ENCODE measurements at places on chromosomes 7 and 10.
A peak's percentile ranks its signal among the peaks of the same experiment; 100 is the strongest.

- DNase-seq: no peak
Observed at GRCh38 chr7:151327659-151328058, 14.0 kb upstream of the NUB1 start.

- no peak for DNase-seq
Observed at GRCh38 chr7:17625043-17625442, 315.3 kb downstream of the SNX13 start.

GRCh38 chr10:49300140-49300974, 1.4 kb downstream of the C10orf71 start:
- no peak for DNase-seq

- DNase-seq: no peak
Observed at GRCh38 chr10:129730993-129731325, 233.1 kb downstream of the EBF3 start.

DNA sequence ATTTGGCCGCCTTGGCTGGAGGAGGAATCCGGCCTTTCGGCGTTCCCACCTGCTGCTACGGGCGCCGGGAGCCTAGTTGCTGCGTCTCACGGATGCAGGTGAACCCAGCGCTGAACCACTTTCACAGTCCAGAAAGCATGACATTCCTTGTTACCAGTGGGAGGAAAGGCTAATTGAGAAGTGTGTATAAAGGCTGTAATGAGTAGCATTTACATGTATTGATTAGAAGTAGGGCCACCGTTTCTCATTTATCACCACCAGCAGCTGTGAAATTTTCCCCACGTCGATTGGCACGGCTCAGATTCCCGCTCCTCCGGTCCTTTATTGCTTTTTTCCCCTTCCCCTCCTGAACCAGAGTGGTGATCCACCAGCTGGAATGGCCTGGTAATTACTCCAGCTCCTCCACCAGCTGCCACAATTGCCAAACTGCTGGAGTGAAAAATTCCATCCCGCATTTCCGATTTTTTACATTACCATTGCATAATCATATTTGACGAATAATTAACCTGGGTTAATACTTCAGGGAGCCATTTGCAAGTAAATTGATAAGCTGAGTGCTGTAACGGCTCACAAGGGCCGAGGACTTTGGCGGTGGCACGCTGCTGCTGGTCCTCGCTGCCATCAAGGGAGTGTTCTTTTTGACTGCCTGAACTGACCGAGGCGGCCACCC, 153.3 kb downstream of the POU6F2 start:
- DNase-seq: no peak

DNA sequence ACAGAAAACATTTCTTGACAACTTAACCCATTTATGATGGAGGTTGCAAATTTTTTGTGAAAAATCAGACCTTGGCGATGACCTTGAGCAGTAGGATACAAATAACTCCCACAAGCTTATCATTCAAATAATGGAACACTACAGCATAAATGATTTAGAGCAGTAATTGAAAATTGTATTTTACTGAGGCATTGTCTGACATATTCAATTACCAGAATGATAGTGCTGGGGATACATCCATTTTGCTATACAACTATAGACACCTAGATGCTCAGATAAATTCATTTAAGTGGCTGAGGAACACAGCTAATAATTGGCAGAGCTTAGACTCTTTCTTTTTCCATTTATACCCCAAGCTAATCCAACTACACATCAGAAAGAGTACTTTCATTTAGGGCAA, 18.9 kb downstream of the TWIST1 start:
- DNase-seq: no peak

DNA sequence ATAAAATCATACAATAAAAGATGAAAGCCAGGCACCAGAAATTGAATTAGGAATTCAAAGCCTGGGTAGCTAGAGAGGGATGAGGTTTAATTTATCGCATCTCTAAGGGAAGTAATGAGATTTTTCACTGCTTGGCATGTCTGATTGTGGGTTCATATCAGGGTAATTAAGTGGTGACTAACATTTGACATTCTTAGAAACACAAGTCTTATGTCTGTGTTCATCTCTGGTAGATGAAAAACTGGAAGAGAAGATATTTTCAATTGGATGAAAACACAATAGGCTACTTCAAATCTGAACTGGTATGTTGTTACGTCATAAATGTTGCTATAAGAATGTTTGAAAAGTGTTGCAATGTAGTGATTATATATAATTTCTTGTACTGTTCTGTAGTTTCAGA, 36.8 kb upstream of the ARMS2 start:
- DNase-seq: no peak

GRCh38 chr10:99560277-99561126, 27.8 kb downstream of the NKX2-3 start:
- DNase-seq: peak; percentile 54

DNA sequence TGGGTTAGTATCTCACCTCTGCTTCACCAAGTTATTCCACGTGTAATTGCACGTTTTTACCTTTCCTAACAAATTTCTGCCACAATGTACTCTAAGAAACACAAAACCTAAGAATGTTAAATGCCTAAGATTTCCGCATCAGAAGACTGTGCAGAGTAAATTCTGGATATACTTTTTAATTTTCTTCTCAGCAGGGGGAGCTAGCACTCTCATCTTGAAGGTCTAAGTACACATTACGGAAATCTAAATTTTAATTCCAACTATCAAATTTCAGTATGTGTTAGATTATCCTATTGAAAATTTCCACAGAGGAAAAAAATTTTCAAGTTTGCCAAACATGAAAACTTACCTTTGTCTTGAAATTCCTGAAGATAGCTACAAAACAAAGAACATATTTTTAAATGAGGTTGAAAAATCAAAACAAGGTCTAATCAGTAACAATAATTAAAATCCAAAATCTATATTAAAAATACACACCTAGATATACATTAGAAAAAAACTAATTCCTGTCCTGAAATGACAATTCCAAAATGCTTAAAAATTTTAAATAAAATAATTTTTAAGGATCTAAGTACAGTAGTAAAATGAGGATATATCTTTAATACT, 10.5 kb downstream of the SKAP2 start:
- no peak for DNase-seq

- DNase-seq: peak; percentile 55
Observed at GRCh38 chr7:26293569-26294308, 2.1 kb downstream of the SNX10 start.

GRCh38 chr7:234051-234707, 41.8 kb downstream of the FAM20C start:
- no peak for DNase-seq

GRCh38 chr7:41624818-41625217, 78.1 kb downstream of the INHBA start:
- no peak for DNase-seq

- no peak for DNase-seq
Observed at GRCh38 chr10:15821046-15821683, 39.1 kb downstream of the MINDY3 start.

DNA sequence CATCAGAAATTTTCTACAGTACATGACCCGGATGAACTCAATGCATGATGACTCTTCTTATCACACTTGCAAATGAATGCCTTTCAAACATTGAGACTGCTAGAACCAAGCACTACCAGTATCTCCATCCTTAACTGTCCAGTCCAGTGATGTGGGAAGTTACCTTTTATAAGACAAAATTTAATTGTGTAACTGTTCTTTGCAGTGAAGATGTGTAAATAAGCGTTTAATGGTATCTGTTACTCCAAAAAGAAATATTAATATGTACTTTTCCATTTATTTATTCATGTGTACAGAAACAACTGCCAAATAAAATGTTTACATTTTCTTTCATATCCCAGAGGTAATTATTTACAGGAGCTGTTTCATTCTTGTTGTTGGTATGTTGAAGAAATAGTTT, 40.1 kb downstream of the LGI1 start:
- no peak for DNase-seq

- DNase-seq: no peak
Observed at GRCh38 chr7:37694208-37695094, 10.9 kb downstream of the GPR141 start.

GRCh38 chr10:100734295-100735086, 10.9 kb upstream of the PAX2 start:
- no peak for DNase-seq

DNA sequence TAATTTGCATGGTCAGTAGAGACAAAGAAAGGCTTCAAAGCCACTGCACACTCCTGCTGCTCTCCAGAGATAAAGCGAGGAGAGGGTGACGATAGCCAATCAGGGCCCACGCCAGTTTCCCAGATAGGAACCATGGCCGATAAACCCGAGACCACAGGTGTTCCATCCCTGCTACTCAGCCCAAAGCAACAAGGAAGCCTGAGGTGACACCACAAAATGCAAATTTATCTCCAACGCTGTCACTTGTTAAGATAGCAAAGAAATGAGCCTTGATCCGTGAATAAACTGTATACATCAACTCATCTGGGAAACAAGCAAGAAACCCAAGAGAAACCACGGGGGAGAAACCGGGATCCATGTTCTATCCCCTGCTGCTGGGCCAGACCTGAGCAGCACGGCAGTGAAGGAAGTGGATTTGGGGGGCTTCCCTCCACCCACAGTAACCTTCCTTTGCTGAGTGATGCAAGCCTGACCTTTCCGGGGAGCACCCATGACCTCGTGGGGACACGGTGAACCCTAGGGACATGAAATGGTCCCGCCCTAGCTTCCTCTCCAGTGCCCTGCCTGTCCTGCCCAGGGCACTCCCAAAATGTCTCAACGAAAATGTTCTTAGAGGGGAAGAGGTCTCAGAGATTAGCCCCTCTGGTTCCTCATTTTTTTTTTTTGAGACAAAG, 164.6 kb downstream of the PTPRN2 start:
- DNase-seq: no peak

GRCh38 chr10:32150532-32151101, 94.4 kb upstream of the KIF5B start:
- no peak for DNase-seq

DNA sequence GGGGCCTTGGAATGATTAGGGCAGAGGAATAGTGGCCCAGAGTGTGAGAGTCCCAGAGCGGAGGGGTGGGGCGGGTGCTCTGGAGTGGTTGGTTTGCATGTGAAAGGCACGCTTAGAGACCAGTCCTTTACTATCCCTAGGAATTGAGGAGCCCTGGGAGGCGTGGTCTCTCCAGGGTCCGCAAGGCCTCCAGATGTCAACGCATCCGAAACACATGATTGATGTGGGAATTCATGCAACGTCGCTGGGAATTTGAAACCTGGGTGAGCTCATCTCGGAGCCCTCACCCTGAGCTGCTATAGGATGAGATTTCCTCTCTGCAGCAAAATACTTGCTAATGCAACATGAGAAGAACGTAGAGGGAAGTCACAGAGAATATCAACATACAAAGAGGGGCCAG, 51.2 kb downstream of the NPTX2 start:
- DNase-seq: no peak

DNA sequence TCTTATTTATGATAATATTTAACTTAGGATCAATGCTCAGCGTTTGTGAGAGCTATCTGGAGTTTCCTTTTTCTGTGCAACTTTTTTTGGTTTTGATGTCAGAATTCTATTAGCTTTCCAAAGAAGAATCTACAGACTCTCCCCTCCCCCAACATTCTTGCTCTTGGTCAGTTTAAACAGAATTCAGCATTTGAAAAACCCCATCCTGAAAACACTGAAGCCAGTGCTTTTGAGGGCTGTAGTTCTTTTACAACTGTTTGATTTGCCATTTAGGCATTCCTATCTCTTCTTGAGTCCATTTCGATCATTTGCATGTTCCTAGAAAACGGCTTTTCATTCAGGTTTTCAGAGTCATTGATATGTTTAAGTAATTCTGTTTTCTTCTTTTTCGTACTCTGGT, 15.6 kb upstream of the CXCL12 start:
- DNase-seq: no peak

- no peak for DNase-seq
Observed at GRCh38 chr10:18399158-18399557, 252.2 kb downstream of the NSUN6 start.

DNA sequence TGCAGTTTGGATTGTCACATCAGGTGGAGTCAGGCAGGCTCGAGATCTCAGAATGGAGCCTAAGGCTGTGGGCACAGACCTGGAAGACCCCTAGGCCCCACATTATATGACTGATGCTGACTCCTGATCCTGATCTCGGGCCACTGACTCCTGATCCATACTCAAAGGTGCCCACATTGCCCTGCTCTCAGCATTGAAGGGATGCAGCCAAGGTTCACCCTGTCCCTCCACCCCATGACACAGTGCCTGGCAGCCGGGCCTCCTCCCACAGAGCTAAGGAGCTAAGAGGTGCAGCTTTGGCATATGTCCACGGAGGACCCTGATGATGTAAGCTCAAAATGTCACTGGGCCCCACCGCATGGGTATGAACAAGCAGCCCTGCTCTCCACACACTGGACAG, 36.6 kb downstream of the TCERG1L start:
- DNase-seq: no peak

Measured in stimulated activated CD4-positive, alpha-beta T cell treated with anti-CD3 and anti-CD28 coated beads, Interleukin-2, amount 100 ng/mL, for 24 hours (primary cell).